ENCODE measurements at places on chromosomes 4 and X. TPM values are rescaled to one million over a fixed set of nuclear protein-coding genes. Genes with fewer than 3 reads are reported as not detected.
A peak's percentile ranks its signal among the peaks of the same experiment; 100 is the strongest.

DNA sequence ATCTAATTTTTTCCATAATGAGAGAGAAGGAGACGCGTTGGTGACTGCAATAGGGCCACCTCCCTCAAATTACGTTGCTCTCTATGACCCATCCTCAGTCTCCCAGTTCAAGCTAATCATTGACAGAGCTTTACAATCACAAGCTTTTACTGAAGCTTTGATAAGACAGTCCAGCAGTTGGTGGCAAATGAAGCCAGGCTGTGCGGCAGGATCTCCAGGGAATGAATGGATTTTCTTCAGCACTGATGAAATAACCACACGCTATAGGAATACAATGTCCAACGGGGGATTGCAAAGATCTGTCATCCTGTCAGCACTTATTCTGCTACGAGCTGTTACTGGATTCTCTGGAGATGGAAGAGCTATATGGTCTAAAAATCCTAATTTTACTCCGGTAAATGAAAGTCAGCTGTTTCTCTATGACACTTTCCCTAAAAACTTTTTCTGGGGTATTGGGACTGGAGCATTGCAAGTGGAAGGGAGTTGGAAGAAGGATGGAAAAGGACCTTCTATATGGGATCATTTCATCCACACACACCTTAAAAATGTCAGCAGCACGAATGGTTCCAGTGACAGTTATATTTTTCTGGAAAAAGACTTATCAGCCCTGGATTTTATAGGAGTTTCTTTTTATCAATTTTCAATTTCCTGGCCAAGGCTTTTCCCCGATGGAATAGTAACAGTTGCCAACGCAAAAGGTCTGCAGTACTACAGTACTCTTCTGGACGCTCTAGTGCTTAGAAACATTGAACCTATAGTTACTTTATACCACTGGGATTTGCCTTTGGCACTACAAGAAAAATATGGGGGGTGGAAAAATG, at the start of gene KLB:
TSS of gene KLB (plus strand) at position 168 of the 821 bp plus-strand sequence. CDS start at position 188, 20 bp downstream.
- H3K36me3 ChIP-seq = no peaks in the 10 kb centered on the region
- DNase-seq = peak; percentile 33
- no peak within 1 kb of the TSS for H3K27ac ChIP-seq
- H3K4me1 ChIP-seq = peaks cover 6% of the 10 kb centered on the region
- H3K4me3 ChIP-seq = no peak within 1 kb of the TSS

DNA sequence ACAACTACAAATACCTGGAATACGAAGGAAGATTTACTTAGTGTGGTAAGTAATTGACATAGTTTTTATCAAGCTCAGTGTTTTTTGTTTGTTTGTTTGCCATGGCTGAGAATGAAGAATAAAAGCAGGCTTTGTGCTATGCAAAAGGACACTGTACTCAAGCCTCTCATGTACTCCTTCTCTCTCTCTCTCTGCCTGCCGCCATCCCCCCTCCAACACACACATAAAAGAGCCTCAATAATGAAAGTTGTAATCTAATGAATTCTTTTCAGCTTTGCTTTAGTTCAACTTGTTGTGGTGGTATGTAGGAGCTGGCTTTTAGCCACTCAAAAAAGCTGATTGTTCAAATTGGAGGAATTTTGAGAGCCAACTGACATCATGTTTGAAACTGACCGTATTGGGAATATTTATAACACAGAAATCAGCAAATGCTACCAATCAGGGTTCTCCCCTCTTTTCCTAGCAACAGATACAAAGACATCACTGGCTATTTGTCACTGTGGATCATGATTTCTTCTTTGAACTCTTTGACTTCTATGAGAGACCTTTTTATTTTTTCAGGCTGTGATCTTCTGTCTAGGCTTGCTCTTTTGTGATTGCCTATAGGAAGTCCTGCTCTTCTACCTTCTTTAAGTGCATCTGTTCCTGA, 1148.8 kb downstream of the RAPGEF2 start:
- no peak for DNase-seq
- H3K4me3 ChIP-seq = no peak overlapping the region
- H3K36me3 ChIP-seq = no peaks in the 10 kb centered on the region
- no peak overlapping the region for H3K27ac ChIP-seq
- no peaks in the 10 kb centered on the region for H3K27me3 ChIP-seq

Gene RAB41
- not detected for total RNA-seq

Gene TMPRSS11A
- total RNA-seq = not detected

- no peak for DNase-seq
- no peak overlapping the region for H3K4me3 ChIP-seq
- H3K27me3 ChIP-seq = peaks cover 2% of the 10 kb centered on the region
- no peaks in the 10 kb centered on the region for H3K4me1 ChIP-seq
- H3K36me3 ChIP-seq = no peaks in the 10 kb centered on the region
These were observed 599.6 kb upstream of the KLHL4 start for GRCh38 chrX:86917959-86918358.

DNA sequence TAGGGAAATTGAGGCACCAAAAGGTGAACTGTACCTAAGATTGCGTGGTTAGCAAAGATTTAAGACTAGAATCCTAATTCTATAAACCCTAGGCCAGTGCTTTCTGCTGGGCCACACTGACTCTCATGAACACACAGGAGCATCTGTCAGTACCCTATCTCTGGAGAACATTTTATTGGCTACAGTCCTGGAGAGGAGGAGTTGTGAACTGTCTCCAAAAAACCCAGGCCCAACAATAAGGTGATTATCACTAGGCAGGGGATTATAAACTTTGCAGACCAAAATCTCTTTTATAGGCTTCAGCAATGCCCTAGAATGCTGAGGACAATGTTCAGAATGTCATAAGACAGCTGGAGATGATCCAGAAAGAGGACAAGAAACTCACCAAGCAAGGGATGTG, 24.1 kb downstream of the OPHN1 start:
- no peak overlapping the region for H3K4me3 ChIP-seq
- no peak overlapping the region for H3K27ac ChIP-seq
- peaks cover 3% of the 10 kb centered on the region for H3K27me3 ChIP-seq
- peak; percentile 16 for DNase-seq
- no peaks in the 10 kb centered on the region for H3K36me3 ChIP-seq
- no peaks in the 10 kb centered on the region for H3K4me1 ChIP-seq

DNA sequence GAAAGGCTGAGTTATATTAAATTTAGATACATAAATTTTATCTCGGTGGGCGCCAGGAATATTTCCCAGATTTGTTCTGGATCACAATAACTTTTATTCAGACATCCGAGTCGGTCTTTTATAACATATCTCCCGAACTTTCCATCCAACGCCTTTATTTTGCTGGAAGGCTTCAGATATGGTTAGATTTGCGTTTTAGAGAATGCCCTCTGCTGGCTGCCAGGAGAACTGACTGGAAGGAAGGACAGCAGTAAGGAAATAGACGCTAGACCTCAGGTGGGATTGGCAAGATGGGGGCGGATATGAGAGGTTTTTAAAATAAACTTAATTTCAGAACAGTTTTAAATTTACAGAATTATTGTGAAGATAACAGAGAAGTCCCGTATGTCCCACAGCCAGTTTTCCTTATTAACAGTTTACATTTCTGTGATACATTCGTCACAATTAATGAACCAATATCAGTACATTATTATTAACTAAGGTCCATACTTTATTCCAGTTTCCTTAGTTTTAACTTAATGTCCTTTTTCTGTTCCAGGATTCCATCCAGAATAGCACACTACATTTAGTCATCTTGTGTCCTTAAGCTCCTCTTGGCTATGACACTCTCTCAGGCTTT, 4.6 kb upstream of the KANTR start:
- H3K27me3 ChIP-seq = peaks cover 23% of the 10 kb centered on the region
- peak; percentile 78 for DNase-seq
- H3K36me3 ChIP-seq = peaks cover 3% of the 10 kb centered on the region
- H3K4me3 ChIP-seq = no peak overlapping the region

DNA sequence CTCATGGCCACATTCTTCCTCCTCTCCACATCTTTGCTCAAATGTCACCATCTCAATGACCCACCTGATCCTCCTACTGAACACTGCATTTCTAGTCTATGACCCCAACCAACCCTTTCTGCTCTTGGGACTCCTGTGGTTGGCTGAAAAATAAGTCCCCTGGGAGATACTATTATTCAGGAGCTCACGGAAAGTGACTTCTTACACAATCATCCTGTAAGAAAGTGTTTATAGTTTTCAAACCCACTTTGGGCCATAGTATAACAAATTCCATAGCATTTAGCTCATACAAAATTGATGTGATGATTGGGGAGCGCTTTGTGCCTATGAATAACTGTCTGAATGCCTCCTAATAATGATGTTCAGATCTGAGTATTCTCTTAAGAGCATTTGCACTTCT, 161.4 kb upstream of the HS3ST1 start:
- no peak overlapping the region for H3K27ac ChIP-seq
- DNase-seq = no peak
- no peaks in the 10 kb centered on the region for H3K4me1 ChIP-seq
- no peaks in the 10 kb centered on the region for H3K27me3 ChIP-seq

GRCh38 chr4:90071289-90072235, 55.6 kb upstream of the CCSER1 start:
- H3K4me3 ChIP-seq = no peak overlapping the region
- no peak for DNase-seq
- no peak overlapping the region for H3K27ac ChIP-seq
- no peaks in the 10 kb centered on the region for H3K27me3 ChIP-seq
- H3K4me1 ChIP-seq = no peaks in the 10 kb centered on the region

Gene TTC29
- 10.2 TPM for total RNA-seq

GRCh38 chrX:155179346-155179997, 36.8 kb upstream of the VBP1 start:
- DNase-seq = peak; percentile 1
- no peaks in the 10 kb centered on the region for H3K4me1 ChIP-seq
- no peak overlapping the region for H3K27ac ChIP-seq
- no peaks in the 10 kb centered on the region for H3K36me3 ChIP-seq

- H3K4me1 ChIP-seq = no peaks in the 10 kb centered on the region
- DNase-seq = no peak
- H3K27ac ChIP-seq = peak overlapping the region; percentile 4
- H3K4me3 ChIP-seq = no peak overlapping the region
- H3K27me3 ChIP-seq = peaks cover 3% of the 10 kb centered on the region
These were observed 61.4 kb upstream of the ZCCHC13 start for GRCh38 chrX:74242484-74243138.

Gene SLIT2
- 56.0 TPM for total RNA-seq

GRCh38 chrX:148600131-148600530, 99.7 kb downstream of the AFF2 start:
- no peak overlapping the region for H3K4me3 ChIP-seq
- no peak overlapping the region for H3K27ac ChIP-seq
- no peaks in the 10 kb centered on the region for H3K36me3 ChIP-seq
- no peak for DNase-seq

DNA sequence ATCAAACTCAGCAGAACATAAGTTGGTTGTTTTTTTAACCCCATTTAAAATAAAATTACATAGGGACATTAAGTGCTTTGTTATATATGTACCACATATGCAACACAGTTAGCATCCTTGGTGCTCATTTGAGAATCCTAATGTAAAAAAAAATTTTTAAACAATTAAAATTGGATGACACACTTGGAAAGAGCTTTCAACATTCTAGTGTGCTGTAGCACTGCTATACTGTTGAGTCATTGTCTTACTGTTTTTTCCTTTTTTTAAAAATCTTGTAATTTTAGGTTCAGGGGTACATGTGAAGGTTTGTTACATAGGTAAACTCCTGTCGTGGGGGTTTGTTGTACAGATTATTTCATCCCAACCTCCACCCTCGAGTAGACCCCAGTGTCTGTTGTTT, 12.8 kb downstream of the THAP9 start:
- no peaks in the 10 kb centered on the region for H3K4me1 ChIP-seq
- H3K36me3 ChIP-seq = peaks cover 6% of the 10 kb centered on the region
- H3K27me3 ChIP-seq = no peaks in the 10 kb centered on the region
- no peak overlapping the region for H3K27ac ChIP-seq
- no peak overlapping the region for H3K4me3 ChIP-seq

Gene CRLF2
- total RNA-seq = 1.4 TPM

- H3K27me3 ChIP-seq = no peaks in the 10 kb centered on the region
- H3K4me3 ChIP-seq = no peak overlapping the region
- no peak overlapping the region for H3K27ac ChIP-seq
- no peak for DNase-seq
These were observed 56.6 kb upstream of the LAS1L start for GRCh38 chrX:65591206-65591605.

GRCh38 chrX:40380655-40381488, 199.9 kb upstream of the ATP6AP2 start:
- DNase-seq = no peak
- H3K4me3 ChIP-seq = no peak overlapping the region
- no peaks in the 10 kb centered on the region for H3K27me3 ChIP-seq
- H3K36me3 ChIP-seq = no peaks in the 10 kb centered on the region
- H3K27ac ChIP-seq = no peak overlapping the region

DNA sequence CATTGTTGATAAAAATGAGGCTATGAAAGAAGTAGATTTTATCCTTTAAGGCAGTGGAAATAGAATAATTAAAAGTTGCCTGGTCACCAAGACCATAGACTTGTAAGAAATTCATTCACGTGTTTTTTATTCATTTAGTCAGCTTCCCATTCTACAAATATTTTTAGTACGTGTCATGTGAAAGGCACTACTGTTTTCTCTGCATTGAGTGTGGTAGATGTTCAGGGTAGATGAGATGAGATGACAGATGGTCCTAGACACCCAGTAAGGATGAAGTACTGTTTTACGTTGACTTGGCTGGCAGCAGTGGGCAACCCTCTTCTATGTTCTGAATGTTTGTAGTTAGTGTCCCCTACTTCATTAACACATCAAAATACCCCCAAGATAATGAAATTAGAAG, 228.1 kb downstream of the ARHGAP24 start:
- no peak overlapping the region for H3K27ac ChIP-seq
- H3K4me3 ChIP-seq = no peak overlapping the region
- no peaks in the 10 kb centered on the region for H3K4me1 ChIP-seq
- no peaks in the 10 kb centered on the region for H3K36me3 ChIP-seq
- H3K27me3 ChIP-seq = no peaks in the 10 kb centered on the region

GRCh38 chr4:15295421-15296162, 132.2 kb upstream of the C1QTNF7 start:
- no peak for DNase-seq
- no peaks in the 10 kb centered on the region for H3K36me3 ChIP-seq
- H3K4me1 ChIP-seq = peaks cover 2% of the 10 kb centered on the region

Gene GNRHR
- total RNA-seq = not detected

Gene SPANXN1
- total RNA-seq = not detected

GRCh38 chrX:41802958-41803357, 79.0 kb downstream of the GPR82 start:
- H3K27ac ChIP-seq = no peak overlapping the region
- H3K36me3 ChIP-seq = no peaks in the 10 kb centered on the region
- no peaks in the 10 kb centered on the region for H3K4me1 ChIP-seq
- H3K4me3 ChIP-seq = no peak overlapping the region
- DNase-seq = no peak

Gene DUX4
- total RNA-seq = not detected

GRCh38 chrX:1026263-1027015, 186.0 kb downstream of the CRLF2 start:
- no peak for DNase-seq
- H3K4me3 ChIP-seq = no peak overlapping the region
- no peak overlapping the region for H3K27ac ChIP-seq
- H3K4me1 ChIP-seq = no peaks in the 10 kb centered on the region
- H3K36me3 ChIP-seq = no peaks in the 10 kb centered on the region
- H3K27me3 ChIP-seq = no peaks in the 10 kb centered on the region

Measured in lung (tissue), 17 donors.